ENCODE measurements at places on chromosomes 12 and 14.

DNA sequence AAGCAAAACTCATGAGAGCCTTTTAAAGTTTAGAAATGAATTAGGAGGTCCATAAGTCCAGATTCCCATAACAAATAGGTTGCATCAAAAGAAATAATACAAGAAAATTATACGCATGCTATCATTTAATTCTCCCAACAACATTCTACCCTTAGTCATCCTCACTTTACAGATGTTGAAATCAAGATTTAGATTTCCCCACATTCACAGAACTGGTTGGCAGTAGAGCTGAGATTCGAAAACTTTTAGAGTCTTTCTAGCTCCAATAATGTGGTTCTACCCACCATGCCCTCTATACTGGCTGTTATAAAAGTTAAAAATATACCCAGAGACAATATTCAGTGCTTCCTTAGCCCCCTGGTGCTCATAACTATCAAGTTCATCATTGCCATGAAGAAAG lies 56.6 kb upstream of the METAP2 start:
- no peak for DNase-seq

DNA sequence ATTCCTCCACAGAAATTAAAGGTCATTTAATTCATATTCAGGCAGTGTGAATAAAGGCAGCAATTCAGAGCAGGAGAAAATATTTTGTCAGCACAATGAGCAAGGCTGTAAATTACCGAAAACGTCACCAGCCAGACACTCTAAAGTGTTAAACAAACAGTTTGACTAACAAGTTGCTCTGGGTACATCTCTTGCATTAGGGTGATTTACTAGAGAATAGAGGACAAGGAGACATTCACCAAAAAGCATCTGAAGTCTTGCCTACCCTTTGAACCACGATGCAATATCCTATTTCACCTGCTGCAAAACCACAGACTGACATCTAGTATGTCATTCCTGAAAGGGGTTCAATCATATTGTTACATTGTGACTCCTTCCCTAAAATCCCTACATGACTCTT lies 27.1 kb upstream of the GPHB5 start:
- peak; percentile 2 for DNase-seq

- no peak for DNase-seq
These were observed 1.5 kb upstream of the CCDC63 start for GRCh38 chr12:110845339-110845682.

GRCh38 chr14:69625299-69626131 lies 14.1 kb downstream of the SUSD6 start:
- no peak for DNase-seq

GRCh38 chr12:6263931-6264330 lies 46.6 kb upstream of the PLEKHG6 start:
- DNase-seq: no peak

GRCh38 chr12:67827820-67828383 lies 161.3 kb upstream of the IFNG-AS1 start:
- DNase-seq: no peak

DNA sequence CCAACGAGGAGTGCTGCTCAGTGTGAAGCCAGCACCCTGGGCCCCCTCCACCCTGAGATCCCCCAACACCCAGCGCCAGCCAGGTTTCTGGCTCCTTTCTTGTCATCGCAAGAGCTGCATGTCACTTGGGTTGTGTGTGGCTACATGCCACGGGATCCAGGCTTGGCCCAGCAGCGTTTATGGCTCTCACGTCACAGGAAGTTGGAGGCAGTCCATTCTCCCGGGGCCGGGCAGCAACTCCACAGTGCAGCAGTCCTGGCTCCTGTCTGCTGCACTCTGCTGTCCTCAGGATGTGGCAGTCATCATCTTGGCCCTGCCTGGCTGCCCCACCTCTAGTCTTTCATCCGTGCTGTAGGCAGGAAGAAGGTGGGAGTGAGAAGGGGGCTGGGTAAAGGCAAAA lies 78.3 kb downstream of the AACS start:
- DNase-seq: no peak

DNA sequence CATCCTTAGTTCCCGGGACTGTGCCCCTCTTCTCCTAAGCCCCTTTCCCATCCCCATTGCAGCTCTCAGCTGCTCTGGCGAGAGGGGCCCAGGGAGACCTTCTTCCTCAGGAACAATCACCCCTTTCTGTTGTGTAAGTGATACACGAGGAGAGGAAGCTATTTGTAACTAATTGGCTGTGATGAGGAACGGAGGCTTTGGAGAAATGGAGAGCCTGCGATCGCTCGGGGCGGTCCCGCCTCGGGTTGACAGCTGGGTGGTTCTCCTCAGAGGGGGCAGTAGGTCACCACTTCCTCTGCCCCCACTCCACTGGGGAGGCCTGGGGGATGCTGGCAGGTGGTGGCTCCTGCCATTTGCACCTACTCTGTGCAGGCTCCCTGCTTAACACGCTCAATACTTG lies 6.6 kb upstream of the PGF start:
- no peak for DNase-seq

DNA sequence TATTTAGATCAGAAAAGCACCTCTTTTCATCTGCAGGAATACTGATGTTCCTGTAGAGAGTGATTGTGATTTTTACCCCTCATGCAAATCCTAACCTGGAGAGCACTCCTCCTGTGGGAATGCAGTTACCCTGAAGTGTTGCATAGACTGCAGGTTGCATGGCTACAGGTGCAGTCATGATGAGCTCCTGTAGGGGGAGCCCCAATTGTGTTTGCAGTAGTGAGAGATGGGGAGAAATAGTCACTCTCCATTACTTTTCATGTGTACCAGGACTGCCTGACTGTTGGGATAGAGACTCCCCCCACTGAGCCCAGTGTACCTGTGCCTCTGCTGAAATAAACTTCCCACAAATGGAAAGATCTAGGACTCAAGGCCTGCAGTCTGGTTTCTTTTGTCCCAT lies 1086.5 kb downstream of the SLC6A15 start:
- DNase-seq: no peak

DNA sequence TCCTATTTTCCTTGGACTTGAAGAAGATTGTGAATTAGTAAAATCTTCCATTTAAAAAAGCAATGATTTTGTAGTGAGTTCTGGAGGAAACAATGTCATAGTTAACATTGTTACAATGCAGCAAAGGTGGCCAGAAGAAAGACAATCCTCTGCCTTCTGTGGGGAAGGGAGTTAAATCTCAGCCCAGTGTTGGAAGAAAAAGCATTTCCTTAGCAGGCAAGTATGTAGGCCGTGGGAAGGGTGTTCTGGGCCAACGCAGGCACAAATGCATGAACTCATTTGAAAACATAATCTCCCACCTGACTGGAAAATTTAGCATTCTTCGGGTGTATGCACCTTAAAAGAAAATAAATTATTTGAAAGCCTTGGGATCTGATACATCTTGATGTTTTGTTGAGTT lies 258.6 kb downstream of the ADAMTS20 start:
- DNase-seq: no peak

DNA sequence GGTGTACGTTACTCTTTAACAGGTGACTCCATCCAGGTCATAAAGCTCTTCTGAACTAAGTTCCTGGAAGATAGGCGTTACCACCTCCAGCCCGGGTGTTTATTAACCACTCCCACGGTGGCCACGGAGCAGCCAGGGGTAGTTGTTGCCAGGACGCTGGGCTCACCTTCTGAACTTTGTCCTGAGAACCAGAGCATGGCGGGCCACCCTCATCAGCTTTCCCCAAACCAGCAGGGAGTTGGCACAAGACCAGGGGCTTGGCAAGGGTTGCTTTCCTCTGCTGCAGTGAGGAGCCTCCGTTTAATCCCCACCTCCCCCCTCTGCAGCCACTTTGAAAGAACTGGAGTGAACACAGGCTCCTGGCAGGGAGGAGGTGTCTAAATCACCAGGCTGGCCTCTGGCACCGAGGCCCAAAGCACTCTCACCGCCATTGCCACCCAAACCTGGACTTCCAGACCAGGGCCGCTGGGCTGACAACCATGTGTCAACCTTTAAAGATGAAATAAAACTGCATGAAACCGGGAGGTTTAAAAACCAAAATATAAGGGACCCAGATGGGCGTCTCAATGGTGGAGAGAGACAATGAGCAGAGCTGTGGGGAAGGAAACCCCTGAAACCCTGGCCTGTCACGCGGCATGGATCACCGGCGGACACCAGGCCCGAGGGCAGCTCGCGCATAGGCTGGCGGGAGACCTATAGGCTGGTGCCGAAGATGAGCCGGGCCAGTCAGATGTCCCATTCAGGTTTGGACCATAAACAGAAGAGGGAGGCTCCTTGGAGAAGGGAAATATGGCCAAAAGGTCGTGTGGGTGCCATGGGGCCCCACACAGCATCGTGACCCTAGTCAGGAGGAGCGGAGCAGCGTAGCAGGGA lies 30.9 kb upstream of the TDRD9 start:
- peak; percentile 8 for DNase-seq

GRCh38 chr14:103057028-103057371 lies 349 bp downstream of the CDC42BPB start:
- DNase-seq: no peak

DNA sequence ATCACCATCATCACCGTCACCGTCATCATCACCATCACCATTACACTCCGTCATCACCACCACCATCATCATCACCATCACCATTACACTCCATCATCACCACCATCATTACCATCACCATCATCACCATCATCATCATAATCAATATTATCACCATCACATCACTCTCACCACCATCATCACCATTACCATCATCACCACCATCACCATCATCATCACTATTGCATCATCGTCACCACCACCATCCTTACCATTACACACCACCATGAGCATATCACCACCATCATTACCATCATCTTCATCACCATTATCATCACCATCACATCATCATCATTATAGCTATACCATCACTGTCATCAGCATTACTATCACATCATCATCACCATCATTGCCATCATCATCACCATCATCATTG lies 93.7 kb downstream of the KIF26A start:
- DNase-seq: no peak

- no peak for DNase-seq
These were observed 98.9 kb downstream of the BCL11B start for GRCh38 chr14:99173086-99173485.

GRCh38 chr12:48990552-48990951 lies 8.6 kb downstream of the DDN start:
- DNase-seq: no peak

DNA sequence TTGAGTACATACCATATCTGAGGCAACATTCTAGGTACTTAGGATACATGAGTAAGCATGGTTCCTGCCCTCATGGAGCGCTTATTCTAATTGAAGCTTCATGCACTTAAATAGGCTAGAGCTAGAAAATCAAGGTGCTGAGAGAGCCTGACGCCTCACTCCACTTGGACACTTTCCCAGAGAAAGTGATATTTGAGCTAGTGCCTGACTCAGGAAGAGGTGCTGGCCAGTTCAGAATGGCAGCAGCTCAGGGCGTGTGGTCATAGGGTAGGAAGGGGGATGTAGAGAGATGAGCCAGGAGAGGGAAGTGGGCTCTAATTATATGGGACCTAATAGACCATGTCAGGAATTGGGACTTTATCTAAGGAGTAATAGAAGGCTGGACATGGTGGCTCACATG lies 33.3 kb downstream of the TULP3 start:
- no peak for DNase-seq

GRCh38 chr12:6817098-6817497 lies 4.5 kb upstream of the GPR162 start:
- no peak for DNase-seq

DNA sequence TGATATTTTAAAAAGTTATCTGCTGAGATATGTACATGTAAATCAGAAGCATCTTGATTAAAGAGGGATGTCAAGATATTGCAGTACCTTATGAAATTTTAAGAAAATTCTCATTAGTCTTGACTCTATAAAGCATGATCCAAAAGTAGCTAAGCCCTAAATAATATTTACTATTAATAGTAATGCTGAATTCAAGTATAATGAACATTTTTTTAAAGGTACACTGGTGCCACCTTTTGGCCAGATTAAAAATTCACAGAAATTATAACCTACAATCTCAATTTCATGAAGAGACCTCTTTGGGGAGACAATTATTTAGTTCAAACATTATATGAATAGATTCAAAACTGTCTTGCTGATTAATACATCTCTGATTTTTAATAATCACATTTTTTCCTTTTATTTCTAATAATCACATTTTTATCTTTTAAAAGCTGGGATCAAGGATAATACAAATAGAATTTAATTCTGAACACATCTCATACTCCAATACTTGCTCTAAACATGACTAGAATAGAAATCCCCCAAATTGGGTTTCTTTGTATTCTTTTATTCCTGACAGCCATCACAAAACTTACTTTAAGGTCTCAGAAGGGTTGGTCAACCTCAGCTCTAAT lies 13.4 kb downstream of the AKAP5 start:
- DNase-seq: no peak

DNA sequence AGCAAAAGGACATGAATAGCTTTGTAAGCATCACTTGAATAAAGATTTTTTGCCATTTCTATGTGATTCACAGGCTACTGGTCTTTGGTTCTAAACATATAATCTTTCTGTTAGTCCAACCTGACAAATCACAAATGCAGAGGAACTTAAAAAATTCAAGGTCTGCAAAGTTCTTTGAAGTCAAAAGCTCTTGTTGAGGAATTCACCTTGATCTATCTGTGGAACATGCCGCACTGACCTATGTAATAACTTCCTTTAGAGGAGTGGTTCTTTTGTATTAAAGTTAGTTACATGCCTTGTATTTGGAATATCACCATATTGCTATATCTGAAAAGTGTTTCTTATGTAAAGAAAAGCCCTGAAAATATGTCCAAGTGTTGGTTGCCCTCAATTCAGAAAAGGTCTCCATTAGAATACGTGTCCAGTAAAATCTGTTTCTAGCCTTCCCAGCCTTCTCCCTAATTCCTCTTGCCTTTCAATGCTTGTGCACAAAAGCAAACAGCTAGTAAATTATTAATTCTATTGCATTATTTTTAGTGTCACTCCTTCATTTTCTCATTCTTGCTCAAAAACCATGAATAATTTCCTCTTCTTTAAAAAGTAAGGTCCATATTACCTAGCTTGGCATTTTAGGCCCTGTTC lies 1192.8 kb downstream of the FLRT2 start:
- no peak for DNase-seq

DNA sequence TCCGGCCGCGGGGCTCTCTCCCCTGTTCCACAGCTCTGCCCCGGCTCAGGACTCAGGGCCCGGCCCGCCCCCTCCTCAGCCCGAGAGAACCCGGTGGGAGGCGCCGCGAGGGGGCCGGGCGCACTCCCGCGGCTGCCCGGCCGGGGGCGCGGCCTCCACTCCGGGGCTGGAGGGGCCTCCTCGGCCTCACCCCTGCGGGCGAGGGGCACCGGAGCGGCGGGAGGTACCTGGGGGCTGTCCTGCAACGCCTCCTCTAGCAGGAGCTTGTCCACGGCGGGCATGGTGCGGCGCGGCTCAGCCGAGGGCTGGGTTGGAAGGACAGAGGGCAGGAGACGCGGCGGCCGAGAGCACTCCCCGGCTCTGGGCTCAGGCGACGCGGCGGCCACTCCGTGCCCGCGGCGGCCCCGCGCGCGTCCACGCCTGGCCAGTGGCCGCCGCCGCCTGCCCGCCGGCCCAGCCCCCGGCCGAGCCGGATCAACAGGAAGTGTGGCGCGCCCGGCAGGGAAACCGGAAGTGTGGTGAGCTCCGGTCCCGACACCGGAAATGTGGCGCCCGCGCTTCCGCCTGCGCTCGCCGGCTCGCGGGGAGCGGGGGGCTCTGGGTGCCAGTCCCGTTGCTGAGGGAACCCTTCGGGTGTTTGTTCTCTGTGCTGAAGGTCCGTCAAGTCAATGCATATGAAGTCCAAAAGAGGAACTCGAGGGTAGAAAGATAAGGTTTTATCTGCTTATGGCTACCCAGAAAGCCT lies at the start of gene APPL2:
Gene APPL2, minus strand, starts transcription at position 443 of the 745 bp plus-strand sequence. Its CDS starts 162 bp downstream, at position 281.
- peak; percentile 78 for DNase-seq
